Colonic mucosa (tissue), 4 donors: ENCODE measurements at places on chromosomes 3 and 15. TPM values are rescaled to one million over a fixed set of nuclear protein-coding genes. Genes with fewer than 3 reads are reported as not detected.

- DNase-seq: no peak
Observed at GRCh38 chr3:127457094-127457475, 133.4 kb downstream of the TPRA1 start.

- DNase-seq: no peak
Observed at GRCh38 chr15:100973351-100974111, 54.4 kb downstream of the LRRK1 start.

DNA sequence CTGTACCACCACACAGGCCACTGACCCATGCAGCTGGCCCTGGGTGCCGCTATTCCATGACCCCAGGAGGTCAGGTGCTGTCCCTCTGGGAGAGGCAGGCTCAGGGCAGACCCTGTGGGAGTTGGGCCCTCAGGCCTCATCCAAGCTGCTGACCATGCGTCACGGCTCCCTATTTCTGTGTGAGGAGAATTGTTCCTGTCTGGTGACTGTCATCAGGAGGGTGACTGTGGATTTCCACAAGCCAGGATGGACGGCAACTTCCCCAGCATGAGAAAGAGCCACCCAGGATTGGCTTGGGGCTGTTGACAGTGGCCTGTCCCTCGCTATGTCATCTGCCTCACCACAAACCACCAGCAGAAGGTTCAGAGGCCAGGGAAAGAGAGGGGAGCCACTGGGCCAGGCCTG, 41.4 kb downstream of the ZDHHC19 start:
- no peak for DNase-seq

DNA sequence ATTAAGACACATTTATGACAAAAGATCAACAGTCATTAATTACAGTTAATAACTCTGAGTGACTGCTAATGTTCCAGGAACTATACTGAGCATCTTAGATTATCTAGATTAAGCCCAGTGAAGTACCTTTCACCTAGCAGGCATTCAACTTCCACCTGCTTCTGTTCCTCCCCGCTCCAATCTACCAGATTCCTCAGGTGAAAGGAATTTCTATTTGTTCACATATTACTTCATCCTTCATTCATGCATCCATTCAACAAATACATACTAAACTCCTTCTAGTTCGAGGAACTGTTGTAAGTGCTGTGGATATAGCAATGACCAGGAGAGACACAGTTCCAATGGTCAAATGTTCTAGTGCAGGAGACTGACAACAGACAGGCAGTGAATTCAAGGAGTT, 139.3 kb downstream of the FILIP1L start:
- DNase-seq: no peak

DNA sequence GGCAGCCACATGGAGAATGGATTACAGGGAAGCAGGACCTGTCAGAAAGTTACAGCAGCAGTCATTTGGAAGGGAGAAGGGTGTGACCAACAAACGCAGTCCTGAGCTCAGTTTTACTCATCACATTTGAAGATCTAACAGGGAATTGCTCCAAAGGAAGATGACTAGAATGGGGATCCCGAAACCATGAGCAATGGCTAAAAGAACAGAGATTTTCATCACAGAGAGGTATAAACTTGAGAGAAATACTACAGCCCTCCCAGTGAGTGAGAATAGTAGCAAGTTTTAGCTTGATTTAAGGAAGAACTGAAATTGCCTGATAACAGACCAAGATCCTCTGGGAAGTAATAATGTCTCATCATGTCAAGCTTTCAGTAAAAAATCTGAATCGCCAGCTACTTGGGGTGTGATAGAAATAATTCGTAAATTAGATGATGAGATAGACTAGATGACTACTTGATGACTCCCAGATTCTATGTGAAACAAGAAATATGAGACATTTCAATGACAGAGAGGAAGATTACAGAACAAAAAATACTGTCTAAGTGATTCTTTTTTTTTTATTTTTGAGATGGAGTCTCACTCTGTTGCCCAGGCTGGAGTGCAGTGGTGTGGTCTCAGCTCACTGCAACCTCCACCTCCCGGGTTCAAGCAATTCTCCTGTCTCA, 16.9 kb downstream of the CD47 start:
- no peak for DNase-seq

DNA sequence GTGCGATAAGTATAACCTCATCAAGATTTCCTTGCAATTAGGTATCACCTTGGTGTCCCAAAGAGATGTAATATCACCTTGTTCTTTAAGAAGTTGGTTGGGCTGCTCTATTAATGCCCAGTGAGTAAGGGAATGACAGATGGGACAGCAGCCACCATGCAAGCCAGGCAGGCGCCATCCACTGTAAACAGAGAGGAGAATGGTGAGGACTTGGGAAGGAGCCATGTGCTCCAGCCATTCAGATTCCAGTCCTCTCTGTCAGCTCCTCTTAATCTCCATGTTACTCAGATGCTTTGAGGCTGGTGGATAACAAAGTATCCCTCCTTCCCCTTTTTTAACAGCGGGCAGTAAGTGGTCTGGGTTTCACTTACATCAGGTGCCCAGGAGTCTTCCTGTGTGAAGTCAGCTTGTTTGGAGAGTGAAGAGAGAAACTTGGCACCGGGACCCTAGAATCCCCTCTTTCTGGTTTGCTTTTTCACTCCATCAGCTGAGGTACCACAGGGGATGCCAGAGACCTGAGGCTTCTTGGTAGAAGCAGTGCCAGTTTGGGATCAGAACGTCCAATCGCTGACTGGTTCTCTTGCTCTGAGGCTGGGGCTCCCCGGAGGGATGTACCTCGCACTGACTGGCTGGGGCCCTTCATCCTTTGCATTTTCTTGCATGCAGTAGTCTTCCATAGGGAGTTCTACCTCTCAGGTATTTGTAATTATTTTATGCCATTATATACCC, 29.5 kb downstream of the SLCO3A1 start:
- DNase-seq: no peak

GRCh38 chr15:68427366-68427765, 4.6 kb downstream of the ITGA11 start:
- DNase-seq: no peak

GRCh38 chr15:90624278-90624981, 92.7 kb upstream of the BLM start:
- DNase-seq: no peak

GRCh38 chr3:73801444-73801843, 176.7 kb upstream of the PDZRN3 start:
- DNase-seq: no peak

The CYP8B1 gene
- not detected for total RNA-seq

- no peak for DNase-seq
Observed at GRCh38 chr15:44780608-44781007, 44.3 kb downstream of the TRIM69 start.

DNA sequence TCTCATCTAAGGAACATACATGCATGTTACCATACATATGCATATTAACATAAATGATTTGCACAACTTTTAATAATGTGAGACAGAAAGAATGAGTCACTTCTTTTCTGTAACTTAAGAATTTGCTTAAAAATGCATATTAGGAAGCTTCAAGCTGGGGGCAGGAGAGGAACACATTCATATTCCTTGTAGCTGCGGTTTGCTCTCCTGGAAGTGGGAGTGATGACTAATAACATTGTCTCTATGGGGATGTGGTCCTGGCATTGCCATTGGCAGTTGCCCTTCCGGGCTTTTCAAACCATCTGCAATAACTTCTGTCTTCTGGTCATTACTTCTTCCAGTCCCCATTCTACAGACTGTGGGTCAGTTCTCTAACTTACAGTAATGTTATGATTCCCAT, 15.6 kb downstream of the CHST2 start:
- DNase-seq: no peak

GRCh38 chr15:26023691-26024090, 160.6 kb upstream of the ATP10A start:
- no peak for DNase-seq

GRCh38 chr3:169094204-169094603, 569.3 kb downstream of the MECOM start:
- no peak for DNase-seq

The SLC22A13 gene
- 0.27 TPM for total RNA-seq

GRCh38 chr3:104785947-104786346, 580.8 kb upstream of the ALCAM start:
- DNase-seq: no peak

The UROC1 gene
- not detected for total RNA-seq

DNA sequence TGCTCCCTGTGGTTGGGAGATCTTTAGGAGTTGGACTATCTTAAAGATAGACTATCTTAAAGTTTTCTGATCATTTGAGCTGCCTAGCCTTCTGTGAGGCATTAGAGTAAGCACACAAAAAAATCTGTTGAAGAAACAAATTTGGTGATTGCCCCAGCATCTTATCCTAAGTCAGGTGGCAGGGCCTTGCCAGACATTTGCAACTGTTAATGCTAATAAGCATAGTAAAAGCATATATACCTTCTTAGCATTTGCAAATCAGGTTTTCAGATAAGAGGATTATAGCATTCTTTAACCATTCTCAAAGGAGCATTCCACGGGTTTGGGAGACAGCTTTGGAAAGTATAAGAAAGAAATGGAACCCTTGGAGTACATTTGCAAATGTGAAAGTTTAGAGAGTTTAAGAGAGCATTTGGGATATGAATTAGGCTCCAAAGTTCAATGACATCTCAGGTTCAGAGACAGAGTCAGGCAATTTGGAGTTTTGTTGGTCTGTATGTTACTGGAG, 61.0 kb downstream of the SEMA6D start:
- no peak for DNase-seq
